ENCODE measurements at places on chromosomes 5 and 9. TPM values are rescaled to one million over a fixed set of nuclear protein-coding genes. Genes with fewer than 3 reads are reported as not detected.

DNA sequence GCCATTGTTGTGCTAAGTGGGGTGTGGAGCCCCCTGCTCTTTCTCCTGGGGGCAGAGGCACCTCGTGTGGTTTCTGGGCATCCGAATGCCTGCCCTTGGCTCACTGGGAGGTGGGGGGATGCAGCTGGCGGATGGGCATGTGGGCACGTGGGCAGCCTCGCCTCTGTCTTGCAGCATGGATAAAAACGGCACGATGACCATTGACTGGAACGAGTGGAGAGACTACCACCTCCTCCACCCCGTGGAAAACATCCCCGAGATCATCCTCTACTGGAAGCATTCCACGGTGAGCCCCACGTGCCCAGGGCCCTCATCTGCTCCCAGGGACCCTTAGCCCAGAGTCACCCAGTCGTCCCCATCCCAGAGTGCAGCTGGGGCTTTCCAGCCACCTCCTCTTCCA is 25.3 kb downstream of the PTGES2 start:
- H3K27ac ChIP-seq, result no peak overlapping the region
- H3K4me1 ChIP-seq, result peaks cover 56% of the 10 kb centered on the region
- no peak for DNase-seq

- H3K4me3 ChIP-seq, result no peak overlapping the region
- no peaks in the 10 kb centered on the region for H3K36me3 ChIP-seq
- DNase-seq, result no peak
- H3K27me3 ChIP-seq, result no peaks in the 10 kb centered on the region
- H3K4me1 ChIP-seq, result no peaks in the 10 kb centered on the region
- H3K27ac ChIP-seq, result no peak overlapping the region
Observed at GRCh38 chr9:88979791-88980190, 11.5 kb upstream of the S1PR3 start.

DNA sequence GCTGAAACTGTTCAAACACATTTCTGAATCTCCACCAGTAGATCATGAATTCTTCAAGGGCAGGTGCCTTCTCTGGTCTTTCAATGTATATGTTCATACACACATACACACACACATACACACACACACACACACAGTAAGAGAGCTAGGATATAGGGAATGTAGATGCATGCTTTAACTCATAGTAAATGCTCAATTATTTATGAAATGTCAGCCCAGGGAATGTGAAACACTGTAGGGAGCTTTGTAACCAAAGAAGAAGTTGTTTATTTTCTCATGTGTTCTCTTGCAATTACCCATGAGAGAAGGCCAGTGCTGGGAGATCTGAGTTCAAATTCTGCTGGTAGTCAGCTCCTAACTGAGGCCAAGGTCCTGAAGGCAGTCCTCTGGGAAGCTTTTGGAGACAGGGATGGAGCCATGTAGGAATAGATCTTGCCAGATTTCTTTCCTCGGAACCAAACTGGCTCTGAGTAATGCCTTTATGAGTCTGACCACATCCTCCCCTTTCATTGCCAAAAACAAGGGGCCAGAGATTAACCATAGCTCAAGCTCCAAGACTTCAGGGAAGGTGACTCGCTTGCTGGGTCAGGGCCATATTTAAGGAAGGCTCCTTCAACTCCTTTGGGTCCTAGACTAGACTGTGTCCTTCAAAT is 487.0 kb upstream of the TNC start:
- no peak overlapping the region for H3K27ac ChIP-seq
- no peaks in the 10 kb centered on the region for H3K4me1 ChIP-seq
- no peak overlapping the region for H3K4me3 ChIP-seq
- no peaks in the 10 kb centered on the region for H3K36me3 ChIP-seq
- H3K27me3 ChIP-seq, result no peaks in the 10 kb centered on the region

- H3K4me1 ChIP-seq, result peaks cover 10% of the 10 kb centered on the region
- no peaks in the 10 kb centered on the region for H3K36me3 ChIP-seq
- DNase-seq, result peak; percentile 73
- H3K27me3 ChIP-seq, result no peaks in the 10 kb centered on the region
- no peak overlapping the region for H3K4me3 ChIP-seq
Observed at GRCh38 chr9:129773262-129774048, 20.6 kb upstream of the PTGES start.

GRCh38 chr5:43313854-43314457 is 744 bp upstream of the HMGCS1 start:
- no peaks in the 10 kb centered on the region for H3K36me3 ChIP-seq
- H3K4me1 ChIP-seq, result peaks cover 16% of the 10 kb centered on the region
- peak overlapping the region; percentile 1 for H3K4me3 ChIP-seq
- peak overlapping the region; percentile 92 for H3K27ac ChIP-seq
- H3K27me3 ChIP-seq, result no peaks in the 10 kb centered on the region
- no peak for DNase-seq

GRCh38 chr5:5788793-5789192 is 366.3 kb downstream of the ICE1 start:
- no peak overlapping the region for H3K4me3 ChIP-seq
- no peak overlapping the region for H3K27ac ChIP-seq
- no peaks in the 10 kb centered on the region for H3K36me3 ChIP-seq
- H3K27me3 ChIP-seq, result no peaks in the 10 kb centered on the region

Gene SLC45A2
- total RNA-seq, result not detected

Gene ATP10B
- 5.1 TPM for total RNA-seq

Gene RNF224
- not detected for total RNA-seq

Gene LCN1
- not detected for total RNA-seq
